ENCODE measurements at places on chromosomes 7 and 10.
A peak's percentile ranks its signal among the peaks of the same experiment; 100 is the strongest.

DNA sequence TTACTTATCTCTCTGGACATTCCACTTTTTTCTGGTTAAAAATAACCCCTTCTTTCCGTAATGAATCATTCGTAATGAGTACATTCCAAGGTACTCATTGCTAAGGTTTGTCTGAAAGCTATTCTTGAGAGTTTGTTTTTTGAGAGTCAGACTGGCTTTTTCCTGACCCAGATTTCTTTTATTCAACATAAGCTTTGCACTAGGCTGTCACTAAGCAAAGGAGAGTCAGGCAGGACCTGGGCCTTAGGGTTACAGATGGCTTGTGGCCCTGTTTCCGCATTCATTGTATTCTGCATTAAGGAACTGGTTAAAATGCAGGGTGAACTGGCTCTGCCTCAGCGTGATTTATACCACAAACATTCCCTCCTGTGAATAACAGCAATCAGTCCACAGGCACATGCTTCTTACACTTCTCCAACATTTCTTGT is 84.1 kb downstream of the POM121L12 start:
- DNase-seq: no peak

- DNase-seq: peak; percentile 92
Measured at GRCh38 chr10:52313933-52314821, at the start of gene DKK1. Gene DKK1, plus strand, starts transcription at chr10:52314281. Its CDS starts 154 bp downstream, at chr10:52314435.

DNA sequence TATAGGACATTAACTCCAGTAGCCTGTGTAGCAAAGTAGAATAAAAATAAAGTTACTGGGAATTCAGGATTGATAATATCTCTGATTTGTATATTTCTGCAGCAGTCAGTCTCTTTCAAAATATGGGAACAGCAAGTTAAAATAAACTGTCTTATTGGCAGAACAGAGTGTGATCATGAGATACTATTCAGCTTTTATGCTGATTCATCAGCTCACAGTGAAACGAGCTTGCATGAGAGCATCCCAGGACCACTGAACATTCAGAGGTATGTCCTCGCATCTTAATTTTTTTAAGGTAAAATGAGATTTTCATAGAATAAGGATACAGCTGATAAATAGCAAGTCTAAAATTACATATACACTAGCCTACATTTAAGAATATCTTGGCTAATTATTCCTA is 282.5 kb upstream of the MYO3A start:
- DNase-seq: no peak

DNA sequence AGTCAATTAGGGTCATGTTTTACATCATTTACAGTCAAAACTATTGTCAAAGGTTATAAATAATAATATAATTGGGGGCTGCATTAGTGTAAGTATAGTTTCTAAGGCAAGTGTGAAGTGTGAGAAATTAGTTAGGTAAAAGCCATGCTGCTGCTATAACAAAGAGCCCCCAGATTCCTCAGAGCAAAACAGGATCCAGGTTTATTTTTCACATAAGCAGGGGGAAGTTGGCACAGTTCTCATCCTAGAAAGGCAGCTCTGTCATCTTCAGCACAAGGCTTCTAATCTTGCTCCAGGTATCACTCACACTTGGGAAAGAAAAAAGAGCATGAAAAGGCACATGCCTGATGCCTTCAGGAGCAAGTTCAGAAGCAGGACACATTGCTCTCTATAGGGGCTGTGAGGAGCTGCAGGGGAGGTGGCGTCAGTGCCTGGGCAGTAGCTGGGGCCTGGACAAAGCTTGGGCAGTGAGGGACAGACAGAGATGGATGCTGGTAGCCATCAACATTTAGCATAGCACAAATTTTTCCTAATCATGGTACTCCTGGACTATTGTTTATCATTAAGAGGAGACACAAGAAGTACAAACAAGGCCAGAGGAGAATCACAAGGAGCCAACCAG is 170.6 kb downstream of the PKD1L1 start:
- DNase-seq: no peak

- peak; percentile 34 for DNase-seq
Measured at GRCh38 chr10:31299119-31299518, 19.9 kb upstream of the ZEB1 start.

- DNase-seq: no peak
Measured at GRCh38 chr10:131620314-131620713, 280.5 kb upstream of the PPP2R2D start.

- no peak for DNase-seq
Measured at GRCh38 chr7:22920672-22921071, 93.3 kb downstream of the HYCC1 start.

DNA sequence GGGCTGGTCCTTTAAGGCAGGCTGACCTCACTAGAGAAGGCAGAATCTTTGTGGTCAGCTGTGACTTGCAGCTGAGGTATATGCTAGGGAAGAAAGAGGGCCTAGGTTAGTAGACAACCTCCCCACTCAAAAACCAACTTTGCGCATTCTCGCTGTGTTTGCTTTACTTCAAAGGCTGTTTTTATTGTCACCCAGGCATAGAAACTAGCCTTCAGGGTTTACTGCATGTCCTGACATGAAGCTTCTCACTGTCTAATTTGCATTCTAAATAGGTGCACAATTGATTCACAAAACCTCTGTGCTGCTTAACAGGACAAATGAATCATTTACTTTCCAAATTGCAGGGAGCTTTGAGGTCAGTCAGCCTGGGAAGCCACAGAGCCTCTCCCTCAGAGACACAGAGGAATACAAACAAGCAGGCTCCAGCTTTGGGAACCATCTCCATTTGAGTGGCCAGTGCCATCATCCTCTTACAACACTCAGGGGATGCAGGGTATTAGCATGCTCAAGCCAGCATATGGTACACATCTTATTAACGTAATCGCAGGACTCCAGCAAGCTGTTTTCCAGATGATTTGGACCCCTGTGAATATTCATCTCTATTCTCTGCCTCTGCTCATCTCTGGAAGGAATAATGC is 596.4 kb upstream of the GHITM start:
- DNase-seq: peak; percentile 46
